Mucosa of descending colon (tissue), 3 donors: ENCODE measurements at places on chromosomes 2 and 18. TPM values are rescaled to one million over a fixed set of nuclear protein-coding genes. Genes with fewer than 3 reads are reported as not detected.

CRACDL gene
- total RNA-seq: 17.8 TPM

ASPRV1 gene
- total RNA-seq: 1.1 TPM

CXCR1 gene
- total RNA-seq: not detected

FHOD3 gene
- total RNA-seq: 14.4 TPM

TCF23 gene
- total RNA-seq: not detected

RAMP1 gene
- 10.9 TPM for total RNA-seq
